Inflammatory macrophage treated with lipopolysaccharide for 1 hour (primary cell): ENCODE measurements at places on chromosomes 3 and 15.
A peak's percentile ranks its signal among the peaks of the same experiment; 100 is the strongest.

GRCh38 chr3:56296361-56296760, 171.9 kb downstream of the ERC2 start:
- no peak for DNase-seq

GRCh38 chr3:62676689-62677271, 198.4 kb downstream of the CADPS start:
- no peak for DNase-seq

GRCh38 chr3:48885753-48886152, 12.9 kb downstream of the SLC25A20 start:
- DNase-seq, result no peak

DNA sequence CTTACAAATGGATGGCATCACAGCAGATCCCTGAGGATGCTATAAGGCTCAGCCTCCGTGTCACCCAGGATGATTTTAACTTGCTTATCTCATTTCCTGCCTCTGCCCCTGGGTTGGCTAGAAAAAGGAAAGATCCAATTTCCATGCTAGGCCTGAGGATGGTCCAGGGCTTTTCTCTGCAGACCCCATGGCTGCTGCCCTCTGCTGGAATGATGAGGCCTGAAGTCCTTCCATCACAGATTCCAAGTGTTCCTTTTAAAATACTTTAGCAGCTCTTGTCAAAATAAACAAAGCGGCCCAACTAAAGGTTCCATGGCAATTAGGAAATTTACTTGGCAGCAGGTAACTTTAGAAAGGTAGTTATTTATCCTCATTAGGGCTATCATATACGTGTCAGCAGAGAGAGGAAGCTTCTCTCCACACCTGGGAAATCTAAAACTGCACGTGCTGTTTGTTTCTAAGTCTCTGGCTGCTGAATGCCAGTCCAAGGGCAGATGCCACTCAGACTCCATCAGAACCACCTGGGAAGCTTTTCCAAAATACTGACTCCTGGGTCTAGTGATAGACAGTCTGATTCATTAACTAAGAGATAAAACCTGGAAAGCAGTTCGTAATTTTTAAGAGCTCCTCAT, 401.9 kb upstream of the IL12A start:
- DNase-seq, result no peak

GRCh38 chr3:189714991-189715961, 84.1 kb downstream of the TP63 start:
- no peak for DNase-seq

DNA sequence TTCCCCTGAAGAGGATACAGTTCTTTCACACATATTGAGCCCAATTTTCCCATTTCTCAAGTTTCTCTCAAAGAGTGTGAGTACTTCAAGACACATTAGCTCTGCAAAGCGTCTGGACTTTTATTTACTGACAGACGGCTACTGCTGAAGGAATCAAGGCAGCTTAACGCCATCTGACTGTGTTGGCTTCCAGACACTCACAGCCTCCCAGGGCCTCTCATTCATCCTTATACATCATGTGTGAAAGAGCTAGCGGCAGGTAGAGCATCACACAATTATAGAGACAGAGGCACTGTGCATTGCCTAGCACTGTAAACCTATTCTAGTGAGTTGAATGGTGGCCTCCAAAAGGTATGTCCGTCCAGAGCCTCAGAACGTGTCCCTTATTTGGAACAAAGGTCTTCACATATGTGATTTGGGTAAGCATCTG, 284.1 kb upstream of the STT3B start:
- no peak for DNase-seq

DNA sequence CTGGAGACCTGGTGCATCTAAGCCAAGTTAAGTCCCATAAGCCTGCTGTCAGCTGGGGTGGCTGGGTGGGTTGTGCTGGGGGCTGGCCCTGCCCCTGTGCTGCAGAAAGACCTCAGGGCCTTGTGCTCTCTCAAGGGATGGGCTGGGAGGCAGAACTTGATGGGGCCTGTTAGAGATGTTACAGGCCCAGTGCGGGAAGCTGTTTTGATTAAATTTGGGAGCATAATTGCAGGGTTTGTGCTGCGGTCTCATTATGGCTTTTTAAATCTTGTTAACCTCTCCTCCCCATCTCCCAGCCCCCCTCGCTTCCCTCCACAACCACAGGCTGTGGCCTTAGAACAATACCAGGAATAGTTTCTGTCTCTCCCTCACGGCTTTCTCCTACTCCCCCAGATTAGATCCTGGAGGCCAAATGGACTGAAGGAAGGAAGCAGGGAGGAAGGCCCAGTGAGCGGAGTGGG, 87.6 kb upstream of the TLE3 start:
- no peak for DNase-seq

- DNase-seq, result no peak
Observed at GRCh38 chr3:186980989-186981388, 50.7 kb downstream of the ST6GAL1 start.

GRCh38 chr3:39990532-39990931, 181.1 kb downstream of the MYRIP start:
- DNase-seq, result peak; percentile 27

- DNase-seq, result peak; percentile 88
Observed at GRCh38 chr3:45972534-45973402, 22.9 kb downstream of the FYCO1 start.

DNA sequence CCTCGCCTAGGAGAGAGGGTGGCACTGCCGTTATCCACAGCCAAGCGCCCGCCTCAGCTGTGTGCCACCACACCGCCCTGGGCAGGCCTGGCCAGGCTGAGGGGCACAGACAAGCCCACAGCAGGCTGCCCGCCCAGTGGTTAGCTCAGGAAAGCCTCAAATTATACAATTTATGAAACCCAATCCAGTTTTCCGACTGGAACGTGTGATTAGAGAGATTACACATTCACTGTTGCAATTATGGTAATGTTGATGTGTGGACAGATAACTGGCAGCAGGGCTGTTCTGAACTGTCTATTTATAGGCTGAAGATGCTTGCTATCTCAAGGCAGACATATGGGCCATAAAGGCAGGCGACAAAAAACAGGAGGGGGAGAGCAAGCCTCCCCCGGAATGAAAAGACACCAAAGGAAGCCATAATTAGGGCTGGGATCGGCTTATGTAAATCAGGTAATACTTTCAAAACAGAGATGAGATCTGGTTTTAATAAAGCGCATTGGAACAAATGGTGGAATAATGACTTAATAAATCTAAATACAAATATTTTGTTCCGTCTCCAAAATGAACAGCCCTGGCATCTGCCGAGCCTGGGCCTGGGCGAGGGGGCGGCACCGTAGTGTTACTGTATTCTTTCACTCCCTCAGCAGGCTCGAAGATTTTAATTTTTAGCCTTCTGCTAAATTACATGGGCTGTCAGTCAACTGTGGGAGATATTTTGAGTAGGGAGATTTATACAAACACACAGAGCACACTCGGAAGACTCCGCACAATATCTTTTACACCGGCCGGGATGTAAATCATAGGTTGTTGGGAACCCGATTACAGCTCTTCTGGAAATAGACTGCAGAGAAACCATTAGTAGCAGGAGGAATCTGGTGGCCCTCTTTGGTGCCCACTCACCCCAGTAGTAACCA, 103.1 kb upstream of the TLE3 start:
- DNase-seq, result peak; percentile 18

- no peak for DNase-seq
Observed at GRCh38 chr3:53303957-53304356, 43.4 kb downstream of the DCP1A start.

- DNase-seq, result peak; percentile 34
Observed at GRCh38 chr3:71064291-71064955, 519.1 kb downstream of the FOXP1 start.

DNA sequence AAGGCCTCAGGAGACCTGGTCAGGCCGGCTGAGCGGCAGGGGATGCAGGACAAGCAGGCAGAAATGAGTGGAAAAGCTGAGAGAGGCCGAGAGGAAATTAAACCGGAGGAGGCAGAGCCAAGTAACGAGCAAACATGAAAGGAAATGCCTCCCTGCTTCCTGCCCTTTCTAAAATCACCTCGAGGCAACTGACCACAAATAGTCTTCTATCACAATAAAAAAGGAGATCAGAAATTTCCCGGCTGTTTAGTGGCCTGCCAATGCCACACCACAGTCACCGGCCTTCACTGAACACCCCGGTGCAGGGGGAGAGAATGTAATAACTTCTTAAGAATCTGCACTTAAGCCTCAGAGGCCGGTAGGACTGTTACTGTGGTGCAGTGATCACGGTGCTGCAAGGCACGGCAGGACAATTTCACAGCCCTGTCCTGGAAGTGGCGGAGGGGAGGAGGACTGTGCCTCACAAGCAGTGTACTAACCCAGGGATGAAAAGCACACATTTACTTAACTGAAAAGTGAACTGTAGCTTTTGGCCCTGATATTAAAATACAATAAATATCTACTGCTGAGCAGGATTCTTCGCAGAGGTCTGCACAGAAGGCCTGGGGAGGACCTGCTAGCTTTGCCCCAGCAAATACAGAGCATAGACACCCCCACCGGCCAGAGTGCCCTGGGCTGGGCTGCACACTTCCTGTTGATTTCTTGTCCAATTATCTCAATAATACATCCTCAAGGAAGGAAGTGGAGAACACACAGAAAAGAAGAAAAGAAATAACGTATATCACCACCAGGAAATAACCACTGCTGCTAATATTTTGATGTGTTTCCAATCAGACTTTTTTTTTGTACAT, 183.5 kb upstream of the NSMCE3 start:
- DNase-seq, result no peak

DNA sequence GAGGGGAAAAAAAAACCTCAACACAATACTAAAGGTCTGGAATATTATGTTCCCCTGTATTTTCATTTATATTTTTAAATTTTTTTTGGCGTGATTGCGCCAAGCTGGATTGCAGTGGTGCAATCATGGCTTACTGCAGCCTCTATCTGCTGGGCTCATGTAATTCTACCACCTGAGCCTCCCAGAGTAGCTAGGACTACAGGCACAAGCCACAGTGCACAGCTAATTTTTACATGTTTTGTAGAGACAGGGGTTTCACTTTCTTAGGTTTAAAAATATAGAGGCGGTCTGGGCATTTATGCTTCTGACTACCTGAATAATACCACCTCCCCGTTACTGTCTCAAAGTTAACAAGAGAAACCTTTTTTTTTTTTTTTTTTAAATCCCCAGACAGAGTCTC, 51.1 kb upstream of the MAP4 start:
- DNase-seq, result no peak

DNA sequence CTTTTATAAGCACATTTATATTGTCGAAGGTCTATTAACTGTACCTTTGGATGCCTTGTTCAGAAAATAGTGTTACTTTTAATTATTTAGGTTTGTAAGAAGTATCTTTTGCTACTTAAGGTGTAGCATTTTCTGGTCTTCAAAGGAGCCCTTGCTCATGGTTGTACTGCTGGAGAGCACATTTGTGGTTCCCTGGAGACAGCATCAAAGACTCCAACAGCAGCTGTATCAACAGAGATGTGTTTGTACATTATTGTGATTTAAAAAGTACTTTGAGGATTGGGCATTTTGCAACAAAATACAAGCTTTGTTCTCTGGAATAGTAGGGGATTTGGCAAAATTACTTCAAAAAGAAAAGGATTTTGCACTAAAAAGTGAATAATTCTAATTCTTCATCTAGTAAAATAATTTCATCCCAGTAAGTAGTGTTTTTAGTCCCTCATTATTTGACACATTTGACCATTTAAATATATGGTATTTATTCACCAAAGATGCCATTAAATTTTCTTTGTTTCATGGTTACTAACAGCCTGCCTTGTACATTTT, 16.5 kb downstream of the TBC1D23 start:
- DNase-seq, result no peak

DNA sequence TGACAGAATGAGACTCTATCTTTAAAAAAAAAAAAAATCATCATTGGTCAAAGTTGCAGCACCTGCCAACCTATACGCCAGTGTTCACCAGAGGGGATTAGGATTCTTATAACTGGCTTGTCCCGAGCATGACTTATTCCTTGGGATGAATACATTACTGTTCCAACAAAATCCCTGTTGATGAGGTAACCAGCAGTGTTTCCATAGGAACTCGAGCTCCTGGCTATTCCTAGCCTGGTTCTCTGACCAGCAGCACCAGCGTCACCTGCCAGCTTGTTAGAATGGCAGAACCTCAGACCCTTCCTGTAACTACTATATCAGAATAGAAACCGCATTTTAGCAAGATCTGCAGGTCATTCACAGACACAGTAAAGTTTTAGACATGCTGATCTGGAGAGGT, 364.4 kb downstream of the PTPRG start:
- DNase-seq, result no peak

DNA sequence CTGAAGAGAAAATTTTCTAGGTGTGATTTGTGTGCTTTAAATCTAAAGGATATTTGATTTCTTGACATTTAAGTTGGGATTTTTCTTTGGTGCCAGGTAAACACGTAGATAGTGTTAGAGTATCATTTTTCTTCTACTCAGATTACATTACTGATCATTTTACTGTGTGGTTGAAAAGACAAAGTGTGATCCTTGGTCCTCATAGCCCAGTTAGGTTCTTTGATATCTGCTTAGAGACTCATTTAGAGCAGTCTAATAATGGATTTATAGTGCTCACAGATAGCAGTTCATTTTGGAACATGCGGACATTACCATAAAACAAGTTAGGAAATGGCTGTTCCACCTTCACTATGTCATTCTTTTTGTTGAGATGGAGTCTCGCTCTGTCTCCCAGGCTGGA, 12.4 kb downstream of the ARL8B start:
- DNase-seq, result no peak

DNA sequence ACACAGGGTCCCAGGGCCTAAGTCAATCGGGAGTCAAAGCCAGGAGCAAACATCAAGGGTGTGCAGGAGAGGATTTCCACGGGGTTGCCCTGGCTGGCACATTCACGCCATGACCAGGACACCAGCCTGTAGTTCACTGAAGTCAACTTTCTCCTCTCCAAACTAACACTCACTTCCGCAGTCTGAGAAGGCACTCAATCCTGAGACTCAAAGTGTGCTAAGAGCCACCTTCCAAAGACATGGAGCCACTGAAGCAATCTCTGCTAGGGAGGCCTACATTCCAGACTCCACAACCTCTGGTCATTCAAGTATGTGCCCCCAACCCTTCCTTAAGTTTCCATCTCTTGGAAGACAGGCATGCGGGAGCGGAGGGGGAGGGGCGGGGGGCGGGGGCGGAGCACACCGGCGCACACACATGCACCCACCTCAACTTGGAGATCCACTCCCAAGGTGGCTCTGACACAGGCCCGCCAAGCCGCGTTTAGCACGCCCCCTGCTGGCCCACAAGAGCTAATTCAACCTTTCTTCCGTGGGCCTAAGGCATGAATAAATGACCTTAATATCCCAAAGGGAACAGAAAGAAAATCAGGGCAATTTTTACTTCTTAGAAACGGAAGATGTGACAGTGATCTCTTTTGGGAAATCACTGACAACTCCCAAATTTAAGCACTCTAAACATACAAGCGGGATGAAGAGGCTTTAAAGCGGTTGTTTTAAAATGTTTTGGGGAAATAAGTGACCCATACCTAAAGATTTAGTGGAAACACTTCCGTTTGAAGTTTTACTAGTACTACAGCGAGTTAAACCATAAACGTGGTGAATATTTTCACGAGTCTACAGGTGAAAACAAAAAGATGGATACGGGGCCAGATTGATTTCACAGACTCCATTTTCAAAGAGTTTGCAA, 162.5 kb upstream of the CHRNA7 start:
- peak; percentile 75 for DNase-seq
